ENCODE measurements at places on chromosomes 5 and 9.

DNA sequence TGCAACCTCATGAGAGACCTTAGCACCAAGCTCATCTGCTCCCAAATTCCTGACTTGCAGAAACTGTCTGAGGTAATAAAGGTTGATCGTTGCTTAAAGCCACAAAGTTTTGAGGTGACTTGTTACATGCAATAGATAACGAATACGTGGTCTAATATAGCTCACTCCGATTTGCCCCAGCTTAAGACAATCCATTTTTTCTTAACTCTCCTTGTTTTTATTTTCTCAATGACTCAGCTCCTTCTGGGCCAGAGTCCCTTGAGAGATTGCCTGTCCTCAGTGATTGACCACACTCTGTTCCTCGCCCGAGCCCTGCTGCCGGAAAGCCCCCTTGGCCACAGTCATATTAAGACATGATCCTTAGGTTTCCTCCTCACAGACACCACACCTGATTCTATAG, 63.7 kb upstream of the FANCC start:
- DNase-seq, result no peak

- DNase-seq, result no peak
These were observed 6.4 kb downstream of the FABP6 start for GRCh38 chr5:160235731-160236130.

GRCh38 chr5:123855609-123856008, 343.6 kb downstream of the CSNK1G3 start:
- DNase-seq, result no peak

DNA sequence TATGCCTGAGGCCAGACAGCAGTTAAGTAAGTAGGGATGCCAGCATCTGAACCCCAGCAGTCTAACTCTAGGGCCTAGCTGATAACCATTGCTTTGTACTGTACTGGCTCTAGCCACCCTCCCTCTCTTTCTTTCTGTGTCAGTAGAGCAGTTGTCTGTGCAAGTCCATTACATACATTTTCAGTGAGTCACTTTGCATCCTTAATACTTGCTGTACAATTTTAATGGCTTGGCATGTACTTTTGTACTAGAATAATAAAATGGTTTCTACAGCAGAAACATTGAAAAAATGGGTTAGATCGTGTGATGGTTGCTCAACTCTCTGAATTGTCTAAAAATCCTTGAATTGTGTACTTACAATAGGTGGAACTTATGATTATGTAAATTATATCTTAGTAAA, 1.5 kb upstream of the TTC39B start:
- peak; percentile 79 for DNase-seq

- DNase-seq, result no peak
These were observed 1020.0 kb upstream of the ARRDC3 start for GRCh38 chr5:92402956-92403702.

- DNase-seq, result no peak
These were observed 85.5 kb downstream of the LNPEP start for GRCh38 chr5:97021416-97021815.

GRCh38 chr5:102999191-102999590, 120.7 kb downstream of the GIN1 start:
- no peak for DNase-seq

- DNase-seq, result peak; percentile 39
These were observed 30.9 kb upstream of the SLC46A2 start for GRCh38 chr9:112921549-112921948.

- no peak for DNase-seq
These were observed 55.0 kb upstream of the IER5L start for GRCh38 chr9:129232839-129233591.

DNA sequence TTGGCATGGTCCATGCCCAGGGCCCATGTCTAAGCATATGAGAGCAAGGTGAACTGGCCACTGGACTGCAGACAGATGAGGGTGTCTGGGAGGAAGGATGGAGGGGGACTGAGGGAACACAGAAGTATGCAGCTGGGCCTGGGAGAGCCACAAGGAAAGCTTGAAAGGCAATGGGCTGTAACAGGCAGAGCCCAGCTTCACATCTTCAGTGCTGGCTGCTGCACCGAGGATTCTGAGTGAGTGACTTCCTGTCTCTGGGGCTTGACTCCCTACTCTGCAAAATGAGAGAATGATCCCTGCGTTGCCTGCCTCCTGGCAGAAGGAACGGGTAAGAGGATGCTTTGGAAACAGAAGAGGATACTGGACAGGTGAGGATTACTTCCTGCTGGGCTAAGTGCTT, 29.0 kb downstream of the COL15A1 start:
- DNase-seq, result no peak

GRCh38 chr9:68775003-68775730, 70.1 kb downstream of the PIP5K1B start:
- DNase-seq, result peak; percentile 59

DNA sequence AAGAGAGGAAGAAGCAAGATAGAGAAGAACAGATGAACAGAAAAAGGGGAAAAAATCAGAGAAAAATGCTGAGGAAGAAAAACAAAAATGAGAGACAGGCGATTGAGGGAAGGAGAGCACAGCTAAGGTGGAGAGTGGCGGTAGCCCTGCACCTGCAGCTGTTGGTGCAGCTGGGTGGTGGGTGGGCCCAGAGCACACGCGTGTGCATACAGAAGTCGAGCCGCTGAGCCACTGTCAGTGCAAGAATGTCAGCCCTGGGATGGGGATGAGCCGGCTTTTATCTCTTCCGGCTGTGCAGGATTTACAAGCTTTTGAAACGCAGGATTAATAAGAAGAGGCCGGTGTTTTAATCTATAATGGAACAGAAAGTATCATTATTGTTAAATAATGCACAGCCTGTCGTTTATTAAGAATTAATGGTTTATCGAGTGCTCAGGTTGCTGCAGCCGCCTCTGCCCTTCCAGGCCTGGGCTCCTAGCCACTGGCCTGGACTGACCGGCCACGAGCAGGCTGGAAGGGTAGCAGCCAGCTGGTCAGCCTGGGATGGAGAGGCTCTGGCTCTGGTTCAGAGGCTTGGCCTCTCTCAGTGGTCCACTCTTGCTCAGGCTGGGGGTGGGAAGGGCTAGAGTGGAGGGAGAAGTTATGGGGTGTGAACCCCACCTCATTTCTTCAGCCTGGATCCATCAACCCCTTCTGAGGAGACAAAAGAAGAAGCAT, 68.7 kb downstream of the PCDH1 start:
- DNase-seq, result no peak

DNA sequence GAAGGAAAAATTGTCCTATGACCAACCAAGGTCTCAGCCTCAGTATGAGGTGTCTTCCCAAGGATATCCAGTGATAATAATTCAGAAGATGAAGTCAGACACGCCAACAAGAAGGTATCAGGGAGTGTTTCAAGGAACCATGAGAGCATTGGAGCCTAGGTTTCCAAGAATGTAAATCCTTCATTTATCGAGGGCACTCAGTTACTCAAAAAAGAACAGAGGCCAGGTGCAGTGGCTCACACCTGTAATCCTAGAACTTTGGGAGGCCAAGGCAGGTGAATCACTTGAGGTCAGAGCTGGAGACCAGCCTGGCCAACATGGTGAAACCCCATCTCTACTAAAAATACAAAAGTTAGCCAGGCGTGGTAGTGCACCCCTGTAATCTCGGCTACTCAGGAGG, 70.8 kb downstream of the PLAC8L1 start:
- DNase-seq, result no peak

DNA sequence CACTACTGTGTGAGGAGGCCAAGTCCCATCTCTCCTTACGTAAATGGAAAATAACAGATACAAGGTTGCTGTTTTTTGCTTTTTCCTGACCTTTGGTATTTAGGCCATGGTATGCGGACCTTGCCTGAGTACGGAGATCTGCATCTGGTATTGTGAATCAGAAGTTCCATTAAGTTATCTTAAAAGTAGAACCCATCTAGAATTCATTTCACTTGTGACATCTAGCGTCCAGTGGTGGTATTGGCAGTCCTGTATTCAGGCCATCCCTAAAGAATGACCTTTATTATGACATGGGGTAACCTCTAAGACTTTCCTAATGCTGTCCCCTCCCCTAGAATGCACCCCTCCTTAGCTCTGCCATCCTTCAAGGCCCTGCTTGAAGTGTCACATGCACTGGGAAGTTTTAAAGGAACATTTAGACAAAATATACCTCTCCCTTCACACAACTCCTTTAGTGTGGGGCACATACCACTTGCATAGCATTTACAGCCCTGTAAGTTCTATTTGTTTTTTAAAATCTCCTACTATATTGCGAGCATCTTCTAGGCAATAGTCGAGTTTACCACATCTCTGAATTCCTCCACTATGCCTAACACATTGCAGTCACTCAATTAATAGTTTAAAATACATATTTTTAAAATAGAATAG, 1.9 kb upstream of the SPDL1 start:
- DNase-seq, result peak; percentile 77

DNA sequence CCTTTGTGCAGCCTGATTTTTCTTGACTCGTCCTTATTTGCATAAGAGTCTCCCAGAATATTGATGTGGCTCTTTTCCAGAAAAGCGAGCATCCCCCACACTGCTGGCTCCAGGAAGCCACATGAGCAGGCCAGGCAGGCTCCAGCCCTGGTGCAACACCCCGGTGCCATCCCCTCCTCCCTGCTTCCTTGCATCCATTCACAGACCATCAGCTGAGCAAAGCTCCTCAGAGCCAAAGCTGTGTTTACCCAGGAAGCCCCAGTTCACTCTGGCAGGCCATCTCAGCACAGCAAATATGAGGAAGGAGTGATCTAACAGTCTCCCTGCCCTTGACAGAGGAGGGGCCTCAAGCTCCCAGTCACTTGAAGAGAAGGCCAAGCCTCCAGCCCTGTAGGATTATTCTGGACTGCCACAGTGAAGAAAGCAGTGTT, 34.4 kb downstream of the INSYN2B start:
- DNase-seq, result peak; percentile 79

- DNase-seq, result no peak
These were observed 39.5 kb upstream of the RAI14 start for GRCh38 chr5:34616651-34617050.

DNA sequence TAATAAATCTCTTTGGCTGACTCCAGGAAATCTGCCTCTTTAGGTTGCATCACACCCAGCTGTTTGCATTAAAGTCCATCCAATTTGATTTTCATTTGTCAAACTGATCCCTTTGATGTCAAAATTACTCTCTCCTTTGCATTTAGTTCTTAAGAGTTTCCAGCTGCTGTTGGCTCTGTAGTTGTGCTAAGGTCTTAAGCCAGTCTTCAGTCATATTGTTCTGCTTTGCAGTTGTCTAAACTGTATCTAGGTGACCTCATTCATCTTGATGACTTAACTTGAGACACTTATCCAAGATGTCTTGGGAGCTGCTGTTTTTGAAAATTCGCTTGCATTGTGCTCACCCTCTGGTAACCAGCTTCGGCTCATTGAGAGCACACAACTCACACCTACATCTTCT, 386.9 kb upstream of the TLE4 start:
- no peak for DNase-seq

- DNase-seq, result peak; percentile 48
These were observed 358.7 kb upstream of the KLF4 start for GRCh38 chr9:107847978-107848964.

DNA sequence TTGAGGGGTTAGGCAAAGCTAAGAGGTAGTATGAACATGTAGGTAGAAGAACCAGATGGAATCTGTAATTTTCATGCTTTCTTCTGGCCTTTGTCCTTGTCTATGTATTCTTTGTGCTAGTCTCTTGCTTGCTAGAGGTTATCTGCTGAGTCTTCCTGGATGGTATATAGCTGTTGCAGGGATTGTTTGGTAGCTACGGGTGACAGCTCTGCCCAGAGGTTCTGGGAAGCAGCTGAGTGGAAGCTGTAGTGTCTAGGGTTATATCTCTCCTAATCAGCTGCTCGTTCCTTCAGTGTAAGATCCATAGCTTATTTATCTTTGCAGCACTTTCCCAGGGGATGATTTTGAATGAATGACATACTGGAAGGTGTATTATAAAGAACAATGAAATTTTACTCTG, 100.3 kb downstream of the ATG10 start:
- no peak for DNase-seq

GRCh38 chr9:36742264-36742663, 169.6 kb downstream of the MELK start:
- DNase-seq, result no peak

DNA sequence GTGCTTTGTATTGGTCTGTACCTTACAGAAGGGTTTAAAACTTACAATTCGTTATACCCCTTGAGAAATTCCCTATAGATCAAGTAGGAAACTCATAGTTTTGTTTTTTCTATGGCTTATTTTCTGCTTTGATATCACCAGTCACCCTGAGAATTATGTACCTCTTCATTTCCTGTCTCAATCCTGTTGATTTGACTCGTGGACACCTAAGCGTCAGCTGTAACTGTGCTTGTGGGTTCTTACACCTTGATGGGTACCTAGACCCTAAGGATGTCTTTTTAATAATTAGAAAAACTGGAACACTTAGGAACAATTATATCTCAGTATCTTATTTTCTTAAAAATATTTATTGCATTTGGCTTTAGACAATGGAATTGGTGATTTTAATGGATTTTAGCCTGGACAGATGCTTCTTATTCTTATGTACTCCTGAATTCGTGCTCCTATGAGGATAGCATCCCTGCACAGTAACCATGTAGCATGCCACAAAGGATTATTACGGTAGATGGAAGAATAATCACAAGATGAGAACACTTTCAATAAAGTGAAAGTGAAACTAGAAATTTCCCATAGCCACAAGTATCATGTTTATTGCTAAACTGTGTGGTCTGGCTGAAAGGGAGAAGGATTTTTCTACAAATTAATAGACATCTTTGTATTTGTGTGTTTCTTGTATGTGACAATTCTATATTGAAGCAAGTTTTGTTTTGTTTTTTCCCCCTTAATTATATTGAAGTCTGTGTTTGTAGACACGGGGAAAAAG, 1920.3 kb upstream of the WWC1 start:
- DNase-seq, result peak; percentile 15

DNA sequence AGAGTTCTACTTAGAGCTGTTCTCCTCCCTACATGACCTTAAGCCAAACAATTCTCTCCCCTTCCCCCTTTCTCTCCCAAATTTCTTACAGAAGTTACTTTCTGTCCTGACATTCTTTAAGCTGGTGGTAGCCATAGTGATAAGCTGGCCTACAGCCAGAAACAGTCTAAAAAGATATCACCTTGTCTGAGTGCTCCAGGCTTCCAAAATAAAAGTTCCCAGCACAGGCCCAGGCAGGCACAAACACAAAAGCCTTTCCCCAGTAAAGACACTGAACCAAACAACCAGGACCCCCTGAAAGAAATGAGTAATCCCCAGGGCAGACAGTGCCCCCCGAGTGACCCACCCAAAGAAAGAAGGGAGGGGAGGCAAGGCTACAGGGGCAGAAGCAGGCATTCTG, 19.2 kb downstream of the SIL1 start:
- DNase-seq, result no peak

GRCh38 chr5:142453932-142454331, 129.1 kb upstream of the SPRY4 start:
- no peak for DNase-seq

Data from HCEC 1CT (cell line).